Sigmoid colon (tissue), 7 donors: ENCODE measurements at places on chromosomes 12 and 14. TPM values are rescaled to one million over a fixed set of nuclear protein-coding genes. Genes with fewer than 3 reads are reported as not detected.

DNA sequence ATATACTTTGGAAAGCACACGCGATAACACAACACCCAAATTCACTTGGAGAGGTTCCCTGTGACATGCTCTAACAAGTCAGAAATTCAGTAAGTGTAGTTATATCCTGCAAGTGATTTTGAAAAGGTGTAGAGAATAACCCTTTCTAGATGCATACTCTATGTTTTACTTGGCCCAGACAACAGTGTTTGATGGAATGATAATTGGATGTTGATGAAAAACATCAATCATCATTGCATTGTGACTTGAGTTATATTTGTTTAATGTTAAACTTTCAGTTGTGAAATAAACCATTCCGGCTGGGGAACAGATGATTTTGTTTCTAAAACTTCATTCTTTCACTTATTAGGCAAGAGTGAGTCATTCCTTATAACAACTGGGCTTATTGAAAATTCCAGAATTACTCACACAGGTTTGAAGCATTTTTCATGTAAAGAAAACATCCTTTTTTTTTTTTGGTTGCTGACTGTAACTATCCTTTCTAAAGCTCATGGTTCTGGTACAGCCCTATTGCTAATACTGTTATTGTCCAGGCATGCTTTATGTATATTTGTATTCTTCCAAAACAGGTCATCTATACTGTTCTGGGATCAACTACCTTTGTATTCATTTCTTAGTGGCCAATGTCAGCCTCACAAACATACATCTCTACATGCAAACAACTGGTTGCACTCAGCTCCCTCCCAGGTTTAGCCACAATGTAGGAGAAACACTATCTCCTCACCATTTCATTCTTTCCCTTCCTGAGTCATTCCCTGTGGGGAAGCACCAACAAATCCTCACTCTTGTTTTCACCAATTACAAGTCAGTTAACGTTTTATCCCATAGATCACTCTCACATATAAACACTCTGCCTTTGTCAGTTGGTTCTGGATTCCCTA, 121.2 kb upstream of the LRIG3 start:
- no peak for DNase-seq
- peaks cover 19% of the 10 kb centered on the region for H3K4me1 ChIP-seq
- no peaks in the 10 kb centered on the region for H3K27me3 ChIP-seq
- H3K36me3 ChIP-seq = no peaks in the 10 kb centered on the region

The PIP4K2C gene
- total RNA-seq = 16.3 TPM

- peak overlapping the region; percentile 81 for H3K27ac ChIP-seq
- H3K27me3 ChIP-seq = no peaks in the 10 kb centered on the region
- no peak overlapping the region for H3K4me3 ChIP-seq
- H3K4me1 ChIP-seq = peaks cover 22% of the 10 kb centered on the region
Observed at GRCh38 chr14:75150150-75150549, 23.3 kb upstream of the NEK9 start.

- DNase-seq = no peak
- H3K27me3 ChIP-seq = peaks cover 13% of the 10 kb centered on the region
- no peaks in the 10 kb centered on the region for H3K4me1 ChIP-seq
- no peak overlapping the region for H3K4me3 ChIP-seq
Observed at GRCh38 chr12:80938397-80938796, 663 bp upstream of the LIN7A start.

DNA sequence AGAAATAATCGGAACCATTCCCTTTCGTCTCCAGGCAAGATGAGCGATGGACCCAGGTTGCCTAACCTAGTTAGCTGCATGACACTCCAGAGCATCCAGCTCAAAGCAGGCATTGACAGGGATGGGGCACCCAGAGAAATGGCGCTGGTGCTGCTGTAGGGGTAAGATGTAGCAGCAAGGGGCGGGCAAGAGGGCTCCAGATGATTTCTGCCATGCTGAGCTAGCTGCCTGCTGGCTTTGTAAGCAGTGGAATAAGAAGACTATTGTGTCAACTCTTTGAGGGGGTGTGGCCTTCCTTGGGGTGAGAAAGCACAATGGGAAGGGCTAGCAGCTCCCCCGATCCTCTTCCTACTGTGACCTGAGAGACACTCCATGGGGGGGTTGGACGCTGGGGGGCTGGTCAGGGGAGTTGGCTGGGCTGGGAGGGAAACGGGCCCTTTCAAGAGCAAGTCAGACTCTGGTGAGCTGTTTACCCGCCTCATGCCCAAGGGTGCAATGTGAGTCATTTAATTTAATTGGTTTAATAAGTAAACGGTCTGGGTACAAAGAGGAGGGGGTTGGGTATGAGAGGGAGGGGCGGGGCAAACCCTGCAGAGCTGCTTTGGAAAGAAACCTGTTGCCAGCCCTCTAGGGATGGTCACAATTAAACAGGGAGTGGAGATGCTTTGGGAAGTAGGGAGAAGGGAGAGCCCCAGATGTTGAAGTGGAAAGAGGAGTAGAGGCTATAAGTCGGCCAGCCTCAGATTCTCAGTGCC, 50.5 kb downstream of the B4GALNT3 start:
- peaks cover 6% of the 10 kb centered on the region for H3K27me3 ChIP-seq
- H3K36me3 ChIP-seq = no peaks in the 10 kb centered on the region
- H3K27ac ChIP-seq = no peak overlapping the region
- no peak for DNase-seq
- H3K4me3 ChIP-seq = no peak overlapping the region
- H3K4me1 ChIP-seq = no peaks in the 10 kb centered on the region

GRCh38 chr14:32480337-32480736, 151.2 kb downstream of the AKAP6 start:
- no peak overlapping the region for H3K27ac ChIP-seq
- H3K36me3 ChIP-seq = no peaks in the 10 kb centered on the region
- peaks cover 32% of the 10 kb centered on the region for H3K4me1 ChIP-seq
- H3K27me3 ChIP-seq = no peaks in the 10 kb centered on the region

GRCh38 chr12:9944391-9944790, 12.2 kb upstream of the CLEC2A start:
- no peak for DNase-seq
- no peak overlapping the region for H3K4me3 ChIP-seq
- H3K4me1 ChIP-seq = no peaks in the 10 kb centered on the region
- no peaks in the 10 kb centered on the region for H3K27me3 ChIP-seq
- no peak overlapping the region for H3K27ac ChIP-seq
- H3K36me3 ChIP-seq = no peaks in the 10 kb centered on the region

The C12orf54 gene
- total RNA-seq = 8.3 TPM

The ATP5F1B gene
- total RNA-seq = 487 TPM

DNA sequence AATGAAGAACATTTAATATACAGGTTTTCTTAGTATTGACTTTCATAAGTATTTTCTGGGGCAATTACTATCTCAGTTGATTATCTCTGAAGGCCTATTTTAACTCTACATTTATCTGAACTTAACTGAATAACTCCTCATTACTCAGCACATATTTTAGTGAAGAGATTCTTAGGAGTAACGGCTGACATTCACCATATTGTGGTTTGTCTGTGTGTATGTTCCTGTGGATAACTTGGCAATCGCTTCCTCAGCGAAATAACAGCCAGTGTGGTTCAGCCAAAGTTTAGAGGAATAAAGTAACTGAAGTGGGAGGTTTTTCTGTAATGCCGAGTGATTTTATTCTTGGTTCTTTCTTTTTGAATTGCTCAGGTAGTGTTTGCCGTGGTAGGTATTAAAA, 168.0 kb downstream of the RAD51B start:
- no peaks in the 10 kb centered on the region for H3K36me3 ChIP-seq
- no peak overlapping the region for H3K4me3 ChIP-seq
- peaks cover 28% of the 10 kb centered on the region for H3K4me1 ChIP-seq

GRCh38 chr14:20608383-20609110, 17.4 kb upstream of the RNASE12 start:
- DNase-seq = no peak
- H3K27ac ChIP-seq = peak overlapping the region; percentile 78
- H3K27me3 ChIP-seq = no peaks in the 10 kb centered on the region

DNA sequence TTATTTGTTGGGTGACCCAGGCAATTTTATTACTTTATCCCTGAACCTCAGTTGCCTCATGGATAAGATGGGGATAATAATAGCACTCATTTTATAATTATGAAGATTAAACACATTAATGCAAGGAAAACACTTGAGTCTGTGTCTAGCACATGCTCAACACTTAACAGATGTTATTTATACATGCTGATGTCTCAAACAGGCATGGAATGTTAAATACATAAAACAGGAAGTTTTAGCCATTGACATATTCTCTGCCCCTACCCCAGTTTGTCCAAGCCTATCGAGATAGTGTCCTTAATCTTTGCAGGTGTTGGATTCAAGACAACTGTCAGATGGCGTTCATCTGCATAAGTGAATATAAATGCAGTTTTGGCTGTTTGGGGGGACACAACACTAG, 109.8 kb downstream of the SCAF11 start:
- no peak for DNase-seq
- H3K36me3 ChIP-seq = no peaks in the 10 kb centered on the region
- no peak overlapping the region for H3K27ac ChIP-seq
- no peak overlapping the region for H3K4me3 ChIP-seq
- H3K27me3 ChIP-seq = no peaks in the 10 kb centered on the region

The ZDHHC22 gene
- total RNA-seq = 1.1 TPM

GRCh38 chr12:82415402-82415801, 57.1 kb downstream of the METTL25 start:
- H3K4me1 ChIP-seq = no peaks in the 10 kb centered on the region
- H3K27me3 ChIP-seq = no peaks in the 10 kb centered on the region
- no peaks in the 10 kb centered on the region for H3K36me3 ChIP-seq
- H3K27ac ChIP-seq = no peak overlapping the region
- no peak for DNase-seq
- no peak overlapping the region for H3K4me3 ChIP-seq

GRCh38 chr12:93025145-93026103, 96.3 kb upstream of the EEA1 start:
- no peak for DNase-seq
- no peak overlapping the region for H3K4me3 ChIP-seq
- no peaks in the 10 kb centered on the region for H3K27me3 ChIP-seq
- H3K4me1 ChIP-seq = no peaks in the 10 kb centered on the region

The TBC1D30 gene
- 0.66 TPM for total RNA-seq

DNA sequence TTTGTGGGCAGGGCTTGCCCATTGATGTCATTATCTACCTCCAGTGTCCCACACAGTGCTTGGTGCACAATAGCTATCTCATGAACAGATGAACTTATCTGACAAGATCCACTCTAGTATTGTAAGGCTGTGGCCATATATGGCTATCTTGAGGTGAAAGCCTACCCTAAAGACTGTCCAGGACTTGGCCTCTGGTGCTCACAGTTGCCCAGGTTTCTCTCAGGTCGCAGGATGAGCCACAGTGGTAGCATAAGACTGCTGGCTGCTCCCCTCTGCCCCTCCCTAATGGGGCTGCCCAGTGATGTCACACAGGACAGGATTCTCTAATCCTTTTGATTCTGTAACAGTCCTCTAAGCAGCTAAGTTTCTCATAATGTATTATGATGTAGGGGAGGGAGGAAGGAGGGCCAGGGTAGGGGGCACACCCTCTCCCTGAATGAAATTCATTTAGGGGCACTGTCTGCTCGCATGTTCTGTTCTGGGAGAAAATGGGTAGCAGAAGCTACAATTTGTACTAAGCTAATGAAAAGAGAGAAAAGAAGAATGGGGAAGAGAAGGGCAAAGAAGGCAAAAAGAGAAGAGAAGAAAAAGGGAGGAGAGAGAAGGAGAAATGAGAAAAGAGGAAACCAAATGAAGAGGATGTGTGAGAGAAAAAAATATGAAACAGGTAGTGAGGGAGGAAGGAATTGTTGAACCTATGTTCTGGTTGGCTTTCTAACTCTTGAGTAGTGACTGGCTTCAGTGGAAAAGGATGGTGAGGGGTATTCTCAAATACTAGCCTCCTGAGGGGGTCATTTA, 3.4 kb upstream of the PPM1A start:
- no peak for DNase-seq
- no peak overlapping the region for H3K27ac ChIP-seq
- peaks cover under 1% of the 10 kb centered on the region for H3K4me1 ChIP-seq

- peak overlapping the region; percentile 65 for H3K4me3 ChIP-seq
- H3K4me1 ChIP-seq = peaks cover 26% of the 10 kb centered on the region
- H3K27me3 ChIP-seq = peaks cover 15% of the 10 kb centered on the region
- H3K36me3 ChIP-seq = no peaks in the 10 kb centered on the region
Observed at GRCh38 chr12:94150240-94151121, 2.1 kb downstream of the PLXNC1 start.

The TAS2R46 gene
- 2.3 TPM for total RNA-seq

DNA sequence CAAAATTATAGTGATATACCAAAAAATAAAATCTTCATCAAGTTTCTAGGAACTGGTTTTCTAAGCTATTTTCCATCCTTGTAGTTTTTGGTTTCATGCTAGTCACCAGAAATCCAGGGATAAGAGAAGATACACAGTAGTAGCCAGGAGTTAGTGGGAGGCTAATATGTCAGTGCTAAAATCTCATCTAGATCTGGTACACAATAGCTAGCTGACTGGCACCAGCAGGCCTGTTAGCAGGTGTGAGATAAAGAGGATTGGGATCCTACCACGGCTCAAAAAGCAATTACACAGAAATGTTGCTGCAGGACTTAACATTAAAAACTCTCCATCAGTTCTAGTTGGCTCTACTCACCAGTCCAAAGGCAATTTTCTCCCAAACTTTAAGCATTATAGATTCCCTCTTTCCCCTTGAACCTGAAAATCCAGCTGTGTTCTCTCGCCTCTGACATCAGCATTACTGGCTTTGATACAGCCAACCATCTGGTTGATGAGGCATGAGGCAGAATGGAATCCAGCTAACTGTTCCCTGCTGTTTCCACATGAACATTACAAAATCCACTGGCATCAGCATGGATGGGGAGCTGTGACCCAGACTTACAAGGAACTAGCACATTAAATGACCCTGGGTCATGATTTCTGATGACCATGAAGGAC, 41.8 kb upstream of the CCDC196 start:
- no peaks in the 10 kb centered on the region for H3K4me1 ChIP-seq
- H3K4me3 ChIP-seq = no peak overlapping the region
- H3K27me3 ChIP-seq = no peaks in the 10 kb centered on the region

The VPS29 gene
- total RNA-seq = 189 TPM

GRCh38 chr12:101107032-101107763, 102.8 kb downstream of the SLC5A8 start:
- H3K27ac ChIP-seq = no peak overlapping the region
- no peak for DNase-seq
- no peaks in the 10 kb centered on the region for H3K27me3 ChIP-seq
- H3K4me3 ChIP-seq = no peak overlapping the region
- H3K36me3 ChIP-seq = no peaks in the 10 kb centered on the region
- no peaks in the 10 kb centered on the region for H3K4me1 ChIP-seq

DNA sequence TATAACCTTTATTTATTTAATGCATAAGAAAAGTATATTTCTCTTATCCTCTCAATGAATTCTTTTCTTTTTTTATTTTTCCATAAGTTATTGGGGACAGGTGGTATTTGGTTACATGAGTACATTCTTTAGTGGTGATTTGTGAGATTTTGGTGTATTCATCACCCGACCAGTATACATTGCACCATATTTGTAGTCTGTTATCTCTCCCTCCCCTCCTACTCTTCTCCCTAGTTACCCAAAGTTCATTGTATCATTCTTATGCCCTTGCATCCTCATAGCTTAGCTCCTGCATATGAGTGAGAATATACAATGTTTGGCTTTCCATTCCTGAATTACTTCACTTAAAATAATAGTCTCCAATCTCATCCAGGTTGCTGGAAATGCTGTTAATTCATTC, 1900.0 kb upstream of the SEL1L start:
- no peak for DNase-seq
- H3K36me3 ChIP-seq = no peaks in the 10 kb centered on the region
- H3K27me3 ChIP-seq = no peaks in the 10 kb centered on the region
- no peak overlapping the region for H3K4me3 ChIP-seq

The SLC7A8 gene
- total RNA-seq = 16.8 TPM
